ENCODE measurements at places on chromosomes 12 and 14.

- H3K36me3 ChIP-seq, result peaks cover 6% of the 10 kb centered on the region
- peaks cover 81% of the 10 kb centered on the region for H3K4me1 ChIP-seq
- DNase-seq, result peak; percentile 61
- H3K27ac ChIP-seq, result peak overlapping the region; percentile 92
Measured at GRCh38 chr14:50822501-50823042, 8.4 kb downstream of the NIN start.

DNA sequence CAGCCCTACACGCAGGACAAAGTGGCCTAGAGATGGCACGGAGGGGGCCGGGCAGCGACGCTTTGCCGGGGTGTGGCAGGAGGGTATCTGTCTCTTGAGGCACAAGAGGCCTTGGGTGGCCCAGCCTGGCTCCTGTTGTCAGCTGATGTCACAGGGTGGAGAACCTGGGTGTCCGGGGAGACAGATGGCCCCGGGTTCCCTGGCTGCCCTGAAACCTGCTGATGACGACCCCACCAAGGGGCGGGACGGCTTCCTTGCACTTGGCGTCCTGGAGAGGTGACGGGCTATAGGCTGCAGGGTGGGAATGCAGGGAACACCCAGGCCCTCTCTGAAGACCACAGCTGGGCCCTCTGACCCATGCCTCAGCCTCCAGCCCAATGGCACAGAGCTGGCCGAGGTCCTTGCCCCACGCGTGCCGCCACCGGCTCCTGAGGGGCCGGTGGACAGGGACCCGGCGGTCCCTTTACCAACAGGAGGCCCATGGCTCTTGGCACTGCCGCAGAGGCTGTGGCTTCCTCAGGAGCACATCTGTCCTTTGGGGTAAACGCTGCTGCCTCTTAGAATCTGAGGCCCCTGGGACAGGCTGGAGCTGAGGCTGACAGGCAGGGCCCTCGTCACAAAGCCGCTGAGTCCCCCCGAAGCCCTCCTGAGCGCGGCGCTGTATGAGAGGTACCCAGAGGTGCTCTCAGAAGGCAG lies 16.4 kb downstream of the TRMT61A start:
- no peak for DNase-seq
- no peak overlapping the region for H3K4me3 ChIP-seq
- H3K4me1 ChIP-seq, result no peaks in the 10 kb centered on the region
- no peaks in the 10 kb centered on the region for H3K36me3 ChIP-seq

DNA sequence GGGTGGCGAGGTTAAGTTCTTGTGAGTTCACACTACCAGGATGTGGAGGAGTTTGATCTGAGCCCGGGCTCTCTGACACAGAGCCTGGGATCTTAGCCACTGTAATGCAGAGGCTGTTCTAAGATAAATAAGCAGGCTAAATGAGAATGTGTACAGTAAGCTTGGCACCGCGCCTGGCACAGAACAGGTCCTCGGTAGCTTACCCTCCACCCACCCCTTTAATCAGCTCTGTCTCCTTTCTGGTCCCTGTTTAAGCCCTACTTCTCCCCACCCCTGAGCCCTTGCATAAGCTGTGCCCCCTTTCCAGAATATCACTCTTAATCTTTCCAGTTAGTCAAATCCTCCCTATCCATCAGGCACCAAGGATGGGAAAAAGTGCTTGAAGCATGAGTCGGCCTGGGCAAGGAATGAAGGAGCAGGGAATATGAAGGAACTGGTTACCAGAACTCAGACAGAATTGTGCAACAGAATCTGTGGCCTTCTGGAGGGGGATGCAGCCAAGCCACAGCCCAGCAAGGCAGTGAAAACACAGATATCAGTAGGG lies 32.8 kb upstream of the CMKLR1 start:
- no peak overlapping the region for H3K4me3 ChIP-seq
- H3K4me1 ChIP-seq, result no peaks in the 10 kb centered on the region
- no peak for DNase-seq
- H3K36me3 ChIP-seq, result no peaks in the 10 kb centered on the region
- no peaks in the 10 kb centered on the region for H3K27me3 ChIP-seq

- no peaks in the 10 kb centered on the region for H3K36me3 ChIP-seq
- no peak overlapping the region for H3K27ac ChIP-seq
- peaks cover 7% of the 10 kb centered on the region for H3K4me1 ChIP-seq
- no peaks in the 10 kb centered on the region for H3K27me3 ChIP-seq
- peak; percentile 38 for DNase-seq
Measured at GRCh38 chr12:112973818-112974231, 4.5 kb upstream of the OAS2 start.

- H3K4me3 ChIP-seq, result no peak overlapping the region
- H3K27me3 ChIP-seq, result no peaks in the 10 kb centered on the region
- H3K36me3 ChIP-seq, result no peaks in the 10 kb centered on the region
- H3K4me1 ChIP-seq, result no peaks in the 10 kb centered on the region
- DNase-seq, result no peak
Measured at GRCh38 chr12:34295366-34296142, 273.3 kb downstream of the ALG10 start.

DNA sequence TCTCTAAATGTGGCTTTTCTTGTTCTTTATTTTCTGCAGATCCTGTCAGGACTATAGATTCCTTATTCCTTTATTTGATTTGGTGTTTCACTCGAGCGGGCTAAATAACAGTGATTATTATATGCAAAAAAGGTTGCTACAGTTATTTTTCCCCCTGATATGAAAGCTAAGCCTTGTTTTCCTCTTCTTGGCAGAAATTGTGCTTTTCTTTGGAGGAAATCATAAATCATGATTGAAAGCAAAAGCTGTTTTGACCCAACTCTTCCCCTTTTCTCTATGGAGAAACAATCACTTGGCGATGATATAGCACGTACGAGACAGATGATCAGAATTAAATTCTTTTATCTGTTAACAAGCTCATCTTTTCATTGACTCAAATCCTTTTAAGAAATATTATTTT lies 31.4 kb downstream of the PPFIBP1 start:
- no peak for DNase-seq
- H3K27ac ChIP-seq, result no peak overlapping the region
- peaks cover 22% of the 10 kb centered on the region for H3K4me1 ChIP-seq
- no peaks in the 10 kb centered on the region for H3K27me3 ChIP-seq

GRCh38 chr12:57435293-57435692 lies 709 bp downstream of the INHBC start:
- no peak overlapping the region for H3K27ac ChIP-seq
- no peaks in the 10 kb centered on the region for H3K36me3 ChIP-seq
- H3K27me3 ChIP-seq, result no peaks in the 10 kb centered on the region
- H3K4me3 ChIP-seq, result no peak overlapping the region
- no peak for DNase-seq

GRCh38 chr12:109259545-109259895 lies 49.6 kb downstream of the FOXN4 start:
- no peaks in the 10 kb centered on the region for H3K36me3 ChIP-seq
- H3K27ac ChIP-seq, result no peak overlapping the region
- no peaks in the 10 kb centered on the region for H3K4me1 ChIP-seq
- H3K27me3 ChIP-seq, result no peaks in the 10 kb centered on the region
- H3K4me3 ChIP-seq, result no peak overlapping the region

- H3K36me3 ChIP-seq, result no peaks in the 10 kb centered on the region
- no peak overlapping the region for H3K27ac ChIP-seq
- H3K4me1 ChIP-seq, result peaks cover 4% of the 10 kb centered on the region
- H3K4me3 ChIP-seq, result no peak overlapping the region
Measured at GRCh38 chr14:30994681-30995620, 30.5 kb upstream of the AP4S1 start.

DNA sequence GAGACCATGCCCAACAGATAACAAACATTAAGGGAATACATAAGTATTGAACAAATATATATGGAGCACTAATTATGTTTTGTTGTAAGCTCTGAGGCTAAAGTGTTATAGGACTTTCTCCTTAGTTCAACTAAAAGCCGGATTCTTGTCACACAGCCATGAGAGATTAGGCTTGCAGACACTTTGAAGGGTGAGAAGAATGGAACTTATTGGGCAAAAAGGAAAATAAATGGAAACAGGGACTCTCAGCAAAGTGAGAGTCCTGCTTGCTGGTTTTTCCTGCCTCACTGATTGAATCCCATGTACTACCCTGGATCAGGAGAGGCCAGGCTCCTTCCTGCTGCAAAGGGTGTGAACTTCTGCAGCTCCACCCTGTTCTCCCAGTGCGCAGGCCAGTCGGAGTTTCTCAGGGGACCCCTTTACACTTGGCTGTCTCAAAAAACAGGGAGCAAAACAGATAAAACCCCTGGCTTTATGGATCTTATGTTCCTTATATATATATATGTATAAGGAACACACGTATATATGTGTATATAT lies 77.1 kb upstream of the FUT8 start:
- no peak overlapping the region for H3K27ac ChIP-seq
- no peak for DNase-seq
- peaks cover 43% of the 10 kb centered on the region for H3K4me1 ChIP-seq
- H3K36me3 ChIP-seq, result no peaks in the 10 kb centered on the region

DNA sequence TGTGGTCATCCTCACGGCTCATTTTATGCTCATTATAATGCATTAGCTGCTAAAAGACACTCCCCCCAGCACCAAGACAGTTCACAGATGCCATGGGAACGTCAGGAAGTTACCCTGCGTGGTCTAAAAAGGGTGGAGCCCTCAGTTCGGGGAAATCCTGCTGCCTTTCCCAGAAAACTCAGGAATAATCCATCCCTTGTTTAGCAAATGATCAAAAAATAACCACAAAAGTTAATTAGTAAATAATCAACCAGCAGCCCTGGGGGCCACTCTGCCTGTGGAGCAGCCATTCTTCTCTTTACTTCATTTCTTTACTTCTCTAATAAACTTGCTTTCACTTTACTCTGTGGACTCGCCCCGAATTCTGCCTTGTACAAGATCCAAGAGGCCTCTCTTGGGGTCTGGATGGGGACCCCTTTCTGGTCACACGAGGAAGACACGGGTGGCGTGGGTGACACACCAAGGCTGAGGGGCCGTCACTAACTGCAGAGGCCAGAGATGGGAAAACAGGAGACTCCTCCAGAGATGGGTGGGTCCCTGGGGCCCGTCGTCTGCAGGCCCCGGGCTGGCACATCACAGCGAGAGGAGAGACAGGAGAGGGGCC lies 65.5 kb downstream of the NOC4L start:
- H3K27ac ChIP-seq, result no peak overlapping the region
- no peaks in the 10 kb centered on the region for H3K36me3 ChIP-seq
- H3K4me1 ChIP-seq, result peaks cover 15% of the 10 kb centered on the region
- H3K4me3 ChIP-seq, result no peak overlapping the region

DNA sequence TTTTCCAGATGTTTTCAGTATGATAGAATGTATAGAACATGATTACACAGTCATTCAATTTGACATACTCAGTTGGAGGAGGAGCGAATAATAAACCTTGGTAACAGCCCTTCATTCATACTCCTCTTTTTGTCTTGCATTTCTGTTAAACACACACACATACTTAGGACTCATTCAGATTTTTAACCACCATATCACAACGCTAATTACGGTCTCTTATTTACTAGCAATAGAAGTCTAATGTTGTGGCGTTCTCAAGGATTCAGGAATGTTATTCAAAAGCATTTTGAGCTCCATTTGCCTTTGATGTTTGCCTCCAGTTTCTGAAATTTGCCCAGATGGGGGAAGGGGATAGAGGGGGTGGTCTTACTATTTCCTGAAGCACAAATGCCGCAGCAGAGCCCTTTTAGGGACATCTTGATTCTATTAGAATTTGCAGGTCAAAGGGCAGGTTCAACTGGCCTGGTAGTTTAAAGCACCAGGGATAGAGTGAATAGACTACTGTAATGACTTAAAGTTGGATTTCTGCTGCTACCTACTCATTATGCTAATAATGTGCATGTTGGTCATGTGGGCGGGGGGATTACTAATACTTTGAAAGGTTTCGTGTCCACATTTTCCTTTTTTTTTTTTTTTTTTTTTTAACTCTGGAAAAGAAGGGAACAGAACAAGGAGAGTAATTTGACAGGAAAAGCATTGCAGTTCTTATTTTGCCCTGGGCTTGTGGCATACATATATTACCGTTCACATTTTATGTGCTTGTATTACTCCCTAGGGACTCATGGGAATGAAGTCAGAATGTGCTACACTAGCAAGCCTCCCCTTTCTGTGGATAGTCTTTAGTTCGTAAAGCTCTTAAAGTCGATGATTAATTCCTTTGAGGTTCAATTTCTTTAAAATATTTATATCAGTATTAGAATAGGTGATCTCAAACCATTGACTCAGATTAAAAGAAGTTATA lies 226.8 kb downstream of the FBXL14 start:
- no peaks in the 10 kb centered on the region for H3K27me3 ChIP-seq
- H3K27ac ChIP-seq, result no peak overlapping the region
- no peaks in the 10 kb centered on the region for H3K4me1 ChIP-seq
- no peak for DNase-seq
- peaks cover 1% of the 10 kb centered on the region for H3K36me3 ChIP-seq

- no peaks in the 10 kb centered on the region for H3K4me1 ChIP-seq
- H3K27me3 ChIP-seq, result no peaks in the 10 kb centered on the region
- H3K27ac ChIP-seq, result no peak overlapping the region
- DNase-seq, result no peak
- H3K36me3 ChIP-seq, result no peaks in the 10 kb centered on the region
Measured at GRCh38 chr14:33810308-33810707, 140.6 kb downstream of the EGLN3 start.

GRCh38 chr14:99158150-99158549 lies 113.8 kb downstream of the BCL11B start:
- no peaks in the 10 kb centered on the region for H3K36me3 ChIP-seq
- no peak for DNase-seq
- H3K27me3 ChIP-seq, result no peaks in the 10 kb centered on the region
- H3K4me1 ChIP-seq, result no peaks in the 10 kb centered on the region
- H3K4me3 ChIP-seq, result no peak overlapping the region

DNA sequence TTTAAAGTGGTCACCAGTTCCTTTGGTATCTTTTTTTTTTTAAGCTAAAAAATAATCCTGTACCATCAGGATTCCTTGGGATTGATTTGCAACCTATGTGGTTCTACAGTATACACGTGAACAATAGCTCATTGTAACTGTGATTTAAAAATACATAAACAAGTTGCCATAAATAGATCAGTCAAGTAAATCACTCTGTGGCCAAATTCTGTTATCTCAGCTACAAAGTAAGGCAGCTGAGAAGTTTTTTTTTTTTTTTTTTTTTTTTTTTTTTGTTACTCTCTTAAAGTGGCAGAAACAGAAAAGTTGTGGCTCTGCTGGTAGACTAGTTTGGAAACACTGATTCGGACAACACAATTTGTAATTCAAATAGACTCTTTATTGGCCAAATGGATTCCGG lies 104.5 kb downstream of the PRICKLE1 start:
- H3K27me3 ChIP-seq, result no peaks in the 10 kb centered on the region
- no peak overlapping the region for H3K4me3 ChIP-seq
- no peaks in the 10 kb centered on the region for H3K36me3 ChIP-seq
- DNase-seq, result no peak
- H3K27ac ChIP-seq, result no peak overlapping the region

DNA sequence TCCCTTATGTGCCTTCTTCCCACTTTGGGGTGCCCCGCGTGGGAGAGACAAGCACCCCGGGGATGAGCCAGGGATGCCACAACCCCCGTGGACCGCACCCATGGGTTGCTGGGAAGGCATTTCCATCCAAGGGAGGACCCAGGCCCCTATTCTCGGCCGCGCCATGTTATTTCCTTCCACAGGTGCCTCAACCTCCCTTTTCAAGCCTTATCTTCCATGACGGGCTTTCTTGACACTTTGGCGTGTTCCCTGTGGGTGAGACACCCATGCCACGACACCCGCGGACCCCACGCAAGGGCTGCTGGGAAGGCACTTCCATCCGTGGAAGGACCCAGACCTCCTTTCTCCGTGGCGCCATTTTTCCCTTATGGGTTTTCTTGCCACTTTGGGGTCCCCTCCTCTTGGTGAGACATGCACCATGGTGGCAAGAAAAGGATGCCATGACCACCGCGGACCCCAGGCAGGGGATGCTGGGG lies 269.2 kb downstream of the ALG10 start:
- no peaks in the 10 kb centered on the region for H3K36me3 ChIP-seq
- no peaks in the 10 kb centered on the region for H3K4me1 ChIP-seq
- DNase-seq, result no peak
- no peak overlapping the region for H3K4me3 ChIP-seq

- H3K36me3 ChIP-seq, result peaks cover 13% of the 10 kb centered on the region
- peaks cover 38% of the 10 kb centered on the region for H3K4me1 ChIP-seq
- H3K27me3 ChIP-seq, result no peaks in the 10 kb centered on the region
- H3K4me3 ChIP-seq, result no peak overlapping the region
- no peak for DNase-seq
Measured at GRCh38 chr14:24293525-24293924, 6.1 kb downstream of the DHRS1 start.
